ENCODE measurements at places on chromosomes 3 and 15. TPM values are rescaled to one million over a fixed set of nuclear protein-coding genes. Genes with fewer than 3 reads are reported as not detected.

The TUSC7 gene
- total RNA-seq, result not detected

- DNase-seq, result no peak
These were observed 78.2 kb downstream of the LINGO1 start for GRCh38 chr15:77554306-77555080.

The GPR149 gene
- total RNA-seq, result not detected

The GPR27 gene
- 2.0 TPM for total RNA-seq

GRCh38 chr3:14204515-14205284 is 26.1 kb downstream of the LSM3 start:
- DNase-seq, result peak; percentile 63

The FHIT gene
- total RNA-seq, result 6.7 TPM

Data from astrocyte (in vitro differentiated cells and primary cell).